CD8-positive, alpha-beta T cell (primary cell): ENCODE measurements at places on chromosomes 4 and X.

GRCh38 chrX:115898382-115899001 is 272.1 kb upstream of the AGTR2 start:
- no peak for DNase-seq

- DNase-seq = no peak
Measured at GRCh38 chrX:131783555-131784308, 239.4 kb upstream of the STK26 start.

DNA sequence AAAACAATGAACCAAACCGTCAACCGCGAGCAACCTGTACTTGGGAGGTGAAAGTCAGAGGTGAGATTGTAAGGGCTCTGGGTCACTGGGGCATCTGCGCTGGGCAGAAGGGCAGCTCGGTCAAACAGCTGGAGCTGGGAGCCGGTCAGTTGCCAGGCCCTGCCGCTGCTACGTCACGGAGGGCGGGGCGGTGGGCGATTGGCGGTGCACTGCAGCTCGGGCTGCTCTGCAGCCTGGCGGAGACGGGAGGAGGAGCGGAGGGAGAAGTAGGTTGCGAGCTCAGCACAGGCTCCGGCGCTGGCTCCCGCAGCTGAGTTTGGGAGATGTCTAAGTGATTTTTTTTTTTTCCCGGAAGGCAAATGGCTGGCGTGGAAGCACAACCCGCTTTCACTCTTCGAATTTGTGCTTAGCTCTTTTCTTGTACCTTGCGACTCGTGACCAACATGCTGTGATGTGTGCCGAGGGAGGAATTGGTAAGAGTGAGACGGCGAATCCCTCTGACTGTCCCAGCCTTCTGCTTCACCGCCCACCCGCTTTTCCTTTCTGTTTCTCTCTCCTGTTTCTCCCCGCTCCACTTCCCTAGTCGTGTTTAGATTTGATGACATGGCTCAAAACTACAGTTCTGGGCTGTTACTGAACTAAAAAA is at the start of gene ATP10D:
ATP10D (plus strand) TSS at position 229 of the 646 bp plus-strand sequence. CDS start 27,266 bp downstream, outside the sequence.
- peak; percentile 56 for DNase-seq

- DNase-seq = no peak
Measured at GRCh38 chr4:140556372-140557085, 12.2 kb downstream of the UCP1 start.

DNA sequence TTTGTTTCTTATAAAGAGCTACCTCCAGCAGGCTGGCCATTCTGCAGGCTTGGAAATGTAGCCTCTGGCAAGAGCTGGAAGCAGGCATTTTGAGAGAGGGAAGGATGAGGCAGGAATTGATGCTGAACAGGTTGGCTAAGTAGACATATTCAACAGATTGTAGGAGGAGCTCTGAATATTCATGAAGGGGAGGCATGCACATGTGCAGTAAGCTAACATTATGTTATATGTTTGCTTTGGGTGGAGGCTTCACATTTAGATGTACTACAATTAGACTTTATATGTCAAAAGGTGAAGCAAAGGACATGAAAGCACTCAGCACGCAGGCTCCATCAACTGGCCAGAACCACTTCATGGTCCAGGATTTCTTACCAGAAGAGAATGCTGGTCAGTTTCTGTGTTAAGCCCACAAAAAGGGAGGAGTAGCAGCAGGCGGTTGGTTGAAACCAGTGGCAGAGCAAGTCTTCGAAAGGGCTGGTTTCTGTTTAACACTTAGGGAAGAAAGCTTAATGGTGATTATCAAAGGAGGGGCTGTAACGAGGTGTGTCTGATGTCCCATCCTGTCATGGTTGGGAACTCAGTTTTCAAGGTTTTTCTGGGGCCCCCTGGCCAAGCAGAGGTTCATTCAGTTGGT is 54.8 kb downstream of the FGFBP1 start:
- no peak for DNase-seq

GRCh38 chr4:183158062-183158461 is 59.0 kb downstream of the WWC2 start:
- no peak for DNase-seq

GRCh38 chr4:188146618-188147017 is 7.4 kb downstream of the TRIML1 start:
- no peak for DNase-seq
